ENCODE measurements at places on chromosomes 3 and 15.

- DNase-seq: no peak
These were observed 48.5 kb downstream of the ABTB1 start for GRCh38 chr3:127720985-127721935.

- no peak for DNase-seq
These were observed 467.9 kb upstream of the ATP11B start for GRCh38 chr3:182325213-182325950.

DNA sequence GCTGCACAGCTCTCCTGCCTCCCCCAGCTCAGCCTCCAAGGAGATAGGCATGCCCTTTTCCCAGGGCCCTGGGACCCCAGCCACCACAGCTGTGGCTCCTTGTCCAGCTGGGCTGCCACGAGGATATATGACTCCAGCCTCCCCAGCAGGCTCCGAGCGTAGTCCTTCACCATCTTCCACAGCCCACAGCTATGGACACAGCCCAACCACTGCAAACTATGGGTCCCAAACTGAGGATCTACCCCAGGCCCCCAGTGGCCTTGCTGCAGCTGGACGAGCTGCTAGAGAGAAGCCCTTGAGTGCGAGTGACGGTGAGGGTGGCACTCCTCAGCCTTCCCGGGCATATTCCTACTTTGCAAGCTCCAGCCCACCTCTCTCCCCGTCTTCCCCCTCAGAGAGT is 20.5 kb upstream of the APEH start:
- DNase-seq: no peak

- DNase-seq: no peak
These were observed 46.5 kb upstream of the MITF start for GRCh38 chr3:69692761-69693160.

DNA sequence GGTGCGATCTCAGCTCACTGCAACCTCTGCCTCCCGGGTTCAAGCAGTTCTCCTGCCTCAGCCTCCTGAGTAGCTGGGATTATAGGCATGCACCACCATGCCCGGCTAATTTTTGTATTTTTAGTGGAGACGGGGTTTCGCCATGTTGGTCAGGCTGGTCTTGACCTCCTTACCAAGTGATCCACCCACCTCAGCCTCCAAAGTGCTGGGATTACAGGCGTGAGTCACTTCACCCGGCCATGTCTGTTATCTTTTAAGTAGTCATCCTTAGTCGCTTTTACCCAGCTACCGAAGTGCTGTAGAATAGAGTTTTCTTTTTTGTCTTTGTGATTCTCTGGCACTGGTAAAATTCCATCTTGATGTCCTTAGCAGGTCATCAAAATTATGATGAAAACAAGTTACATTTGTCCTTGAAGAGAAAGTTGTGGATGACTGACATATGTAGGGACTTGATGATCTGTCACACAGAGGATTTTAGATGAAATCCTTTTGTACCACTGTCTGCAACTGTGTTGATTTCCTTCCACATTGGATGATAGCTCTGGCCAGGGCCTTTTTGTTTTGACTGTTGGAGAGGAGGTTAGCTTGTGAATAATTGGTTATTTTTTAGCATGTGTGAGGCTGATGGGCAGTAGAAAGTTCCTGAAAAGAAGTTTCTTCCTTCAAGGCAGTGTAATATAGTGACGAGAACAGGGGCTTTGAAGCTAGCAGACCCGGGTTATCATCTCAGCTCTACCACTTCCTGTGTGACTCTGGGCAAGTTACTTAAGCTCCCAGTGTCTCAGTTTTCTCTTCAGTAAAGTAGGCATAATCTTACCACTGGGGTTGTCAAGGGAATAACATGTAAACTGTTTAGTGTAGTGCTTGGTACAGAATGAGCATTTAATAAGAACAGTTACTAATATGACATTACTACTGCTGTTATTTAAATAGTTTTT is 18.8 kb downstream of the ATG7 start:
- no peak for DNase-seq

Data from GM12892 (cell line).